NCI-H345 (cell line): ENCODE measurements at places on chromosomes 1 and 21.

GRCh38 chr21:26798856-26799751, 46.1 kb downstream of the ADAMTS1 start:
- DNase-seq, result peak; percentile 5

DNA sequence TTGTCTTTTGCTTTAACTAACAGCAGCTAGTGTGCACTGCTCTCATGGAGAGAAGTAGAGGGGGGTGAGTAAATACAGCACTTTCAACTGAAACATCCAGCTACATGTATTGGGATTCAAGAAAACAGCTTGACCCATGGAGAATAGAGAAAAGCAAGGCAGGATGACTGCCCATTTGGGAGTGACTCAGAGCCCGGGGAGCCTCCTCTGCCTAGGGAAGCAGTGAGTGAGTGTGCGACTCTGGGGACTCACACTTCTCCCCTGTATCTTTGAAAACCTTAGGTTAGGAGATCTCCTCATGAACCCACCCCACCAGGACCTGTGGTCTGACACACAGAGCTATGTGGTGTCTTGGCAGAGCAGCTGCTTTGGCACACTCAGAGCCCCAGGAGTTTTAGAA, 82.0 kb upstream of the PTGFR start:
- no peak for DNase-seq

DNA sequence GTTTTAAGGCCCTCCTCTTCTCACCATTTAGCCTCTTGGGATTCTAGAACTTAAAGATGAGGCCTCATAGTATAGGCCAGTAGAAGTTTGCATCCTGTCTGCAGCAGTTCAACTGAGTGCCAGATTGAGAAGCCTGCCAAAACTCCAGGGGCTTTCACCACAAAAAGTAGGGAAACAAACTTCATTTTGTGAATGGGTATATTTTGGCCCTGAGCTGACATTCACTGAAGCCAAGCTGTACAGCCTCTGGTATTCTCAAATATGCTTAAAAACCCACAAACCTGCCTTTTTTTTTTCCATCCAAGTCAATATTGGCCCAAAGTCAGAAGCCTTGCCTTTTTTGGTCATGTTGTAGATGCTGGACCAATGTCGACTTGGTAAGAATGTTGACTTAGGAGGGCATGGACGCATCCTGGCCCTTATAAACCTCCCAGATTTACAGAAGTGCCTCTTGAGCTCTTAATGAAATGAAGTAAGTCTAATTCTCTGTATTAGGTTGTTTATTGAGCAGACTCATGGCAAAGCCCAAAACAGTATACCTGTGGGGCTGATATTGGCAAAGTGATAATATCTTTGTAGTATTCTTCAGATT, 337.5 kb downstream of the CHRM3 start:
- no peak for DNase-seq

GRCh38 chr1:149877211-149877946, 22.0 kb upstream of the BOLA1 start:
- no peak for DNase-seq

- DNase-seq, result no peak
Measured at GRCh38 chr1:180150982-180151381, 3.7 kb upstream of the QSOX1 start.

DNA sequence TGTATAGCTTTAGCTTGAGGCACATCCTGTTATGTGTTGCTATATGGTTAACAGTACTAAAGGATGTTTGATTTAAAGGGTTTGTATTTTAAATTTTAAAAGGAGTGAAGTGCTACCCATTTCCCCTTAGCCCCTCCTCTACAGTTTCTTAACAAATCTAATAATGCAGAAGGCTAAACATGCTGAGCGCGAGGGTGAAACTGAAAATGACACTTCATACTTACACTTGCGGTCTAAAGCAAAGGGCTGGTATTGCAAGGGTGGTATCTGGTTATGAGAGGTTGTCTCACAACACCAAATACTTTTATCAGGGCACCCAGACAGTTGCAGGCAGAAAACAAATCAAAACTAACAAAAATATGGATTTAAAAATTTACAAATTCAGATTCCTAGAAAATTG, 172.3 kb downstream of the SIPA1L2 start:
- DNase-seq, result no peak

DNA sequence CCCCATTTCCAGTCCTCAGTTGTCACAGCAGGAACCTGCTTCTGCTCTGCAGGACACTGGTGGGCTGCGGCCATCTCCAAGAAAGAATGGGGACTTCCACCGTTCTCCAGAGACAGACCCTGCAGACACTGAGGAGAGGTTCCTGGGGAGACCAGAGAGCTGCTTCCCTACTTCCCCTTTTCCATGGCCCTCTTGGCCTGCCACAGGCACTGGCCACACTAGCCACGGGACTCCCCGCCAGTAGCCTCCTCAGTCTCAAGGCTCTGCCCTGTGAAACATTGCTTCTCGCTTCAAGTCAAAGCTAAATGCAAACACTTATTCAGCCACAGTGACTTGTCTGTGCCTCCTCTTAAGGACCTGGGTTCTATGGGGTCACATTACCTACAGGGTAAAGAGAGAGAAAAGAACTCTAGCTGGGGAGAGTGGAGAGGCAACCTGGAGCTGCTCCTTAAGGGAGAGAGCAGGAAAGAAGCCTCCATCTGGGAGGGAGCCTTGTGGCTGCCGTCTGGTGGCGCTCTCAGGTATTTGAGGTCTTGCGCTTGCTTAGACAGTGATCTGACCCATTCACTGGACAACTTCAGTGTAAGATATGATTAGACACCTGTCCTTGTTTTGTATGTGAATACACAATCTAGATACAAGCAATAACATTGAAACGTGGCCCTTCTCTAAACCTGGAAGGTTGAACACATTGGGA, 5.4 kb upstream of the SLAMF8 start:
- DNase-seq, result no peak

DNA sequence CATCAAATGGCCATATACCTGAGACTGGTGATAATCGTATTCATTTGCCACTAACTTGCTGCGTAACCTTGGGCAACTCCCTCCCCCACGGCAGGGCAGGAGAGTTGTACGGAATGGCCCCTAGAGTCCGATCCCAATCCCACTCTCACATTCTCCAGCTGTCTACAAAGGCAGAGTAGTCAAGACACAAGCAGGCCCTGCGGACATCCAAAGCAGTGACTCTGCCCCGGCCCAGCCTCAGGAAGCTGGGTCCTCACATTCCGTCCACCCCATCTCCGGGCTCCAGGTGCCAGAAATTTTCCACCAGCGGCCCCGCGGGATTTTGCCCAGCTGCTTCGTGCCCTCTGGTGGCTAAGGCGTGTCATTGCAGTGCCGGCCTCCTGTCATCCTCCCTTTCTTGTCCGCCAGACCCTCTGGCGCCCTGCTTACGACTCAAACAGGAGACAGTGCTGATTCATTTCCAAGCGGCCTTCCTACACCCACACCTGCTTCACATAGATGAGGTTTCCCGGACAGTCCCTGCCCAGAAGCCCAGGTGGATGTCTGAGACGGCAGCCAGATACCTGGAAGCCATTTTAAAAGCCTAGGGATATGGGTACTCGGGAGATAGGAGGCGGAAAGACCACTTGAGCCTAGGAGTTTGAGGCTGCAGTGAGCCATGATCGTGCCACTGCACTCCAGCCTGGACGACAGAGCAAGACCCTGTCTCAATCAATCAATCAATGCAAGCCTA, 2.9 kb upstream of the S100A2 start:
- DNase-seq, result peak; percentile 96

DNA sequence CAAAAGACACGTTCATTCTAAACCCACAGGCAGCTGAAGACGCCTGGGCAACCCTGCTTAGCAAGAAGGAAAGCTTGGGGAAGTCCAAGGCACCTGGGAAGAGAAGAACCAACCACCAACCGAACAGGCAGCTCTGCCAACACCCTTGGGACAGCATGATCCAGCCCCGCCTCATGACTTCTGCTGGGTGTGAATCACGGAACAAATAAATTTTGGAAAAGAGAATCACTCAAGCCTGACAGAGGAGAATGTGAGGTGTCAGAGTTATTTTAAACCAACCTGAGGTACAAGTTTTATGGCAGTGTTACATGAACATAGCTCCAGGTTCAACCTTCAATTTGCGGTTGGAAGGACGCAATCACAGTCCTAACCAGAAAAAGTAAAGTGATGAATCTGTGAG, 10.0 kb upstream of the PADI4 start:
- no peak for DNase-seq

DNA sequence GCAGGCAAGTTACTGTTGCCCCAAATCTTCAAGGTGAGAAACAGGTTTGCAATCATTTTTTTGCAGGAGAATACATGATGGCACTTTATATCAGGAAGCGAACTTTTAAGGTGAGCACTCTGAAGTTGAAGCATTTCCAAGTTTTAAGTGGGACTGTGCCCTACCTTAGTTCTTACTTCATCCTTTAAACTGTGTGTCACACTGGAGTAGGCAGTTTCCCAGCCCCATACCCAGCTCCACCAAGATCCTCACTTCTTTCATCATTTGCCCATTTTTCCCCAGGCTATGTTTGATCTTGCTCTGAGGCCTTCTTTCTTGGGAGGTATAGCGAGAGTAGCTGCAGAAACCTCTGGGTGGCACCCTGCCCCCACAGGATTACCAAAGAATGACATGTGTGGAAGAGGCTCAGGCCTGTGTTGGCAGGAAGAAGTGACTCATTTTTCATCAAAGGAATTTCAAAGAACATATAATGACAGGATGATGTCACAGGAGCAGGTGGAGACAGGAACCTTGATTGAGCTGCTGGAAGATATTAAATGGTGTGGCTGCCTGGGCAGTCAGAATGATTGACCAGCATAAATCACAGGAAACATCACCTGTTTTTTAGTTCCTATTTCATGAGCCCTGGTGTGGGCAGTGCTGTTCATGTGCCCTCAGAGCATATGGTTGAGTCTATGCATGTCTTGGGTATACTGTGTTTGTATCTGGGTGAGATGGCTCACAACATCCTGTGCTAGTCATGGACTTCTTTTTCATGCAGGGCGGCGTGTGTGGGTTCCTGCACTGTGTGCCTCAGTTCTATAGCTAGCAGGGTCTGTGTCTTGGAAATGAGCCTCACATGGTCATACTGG, 20.8 kb upstream of the MACF1 start:
- peak; percentile 38 for DNase-seq

DNA sequence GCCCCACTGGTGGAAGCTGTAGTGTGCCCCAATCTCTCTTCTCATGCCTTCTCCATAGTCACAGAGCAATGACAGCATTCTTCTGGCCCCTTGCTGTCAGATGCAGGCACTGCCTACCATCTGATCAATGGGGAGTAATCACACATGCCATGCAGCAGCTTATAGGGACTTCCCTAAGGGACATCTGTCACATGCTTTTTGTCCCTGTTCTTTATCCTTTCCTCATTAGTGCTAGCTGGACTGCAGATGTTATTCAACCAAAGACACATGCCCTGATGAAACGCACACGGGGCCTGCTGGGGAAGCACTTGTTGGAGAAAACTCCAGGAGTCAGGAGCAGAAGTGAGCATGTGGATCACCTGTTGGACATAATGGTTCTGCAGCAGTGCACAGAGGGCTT, 108.7 kb downstream of the KCNJ15 start:
- DNase-seq, result no peak

- DNase-seq, result no peak
Measured at GRCh38 chr1:222543817-222544216, 4.1 kb downstream of the HHIPL2 start.

GRCh38 chr1:207996636-207997035, 85.7 kb upstream of the CD34 start:
- no peak for DNase-seq

DNA sequence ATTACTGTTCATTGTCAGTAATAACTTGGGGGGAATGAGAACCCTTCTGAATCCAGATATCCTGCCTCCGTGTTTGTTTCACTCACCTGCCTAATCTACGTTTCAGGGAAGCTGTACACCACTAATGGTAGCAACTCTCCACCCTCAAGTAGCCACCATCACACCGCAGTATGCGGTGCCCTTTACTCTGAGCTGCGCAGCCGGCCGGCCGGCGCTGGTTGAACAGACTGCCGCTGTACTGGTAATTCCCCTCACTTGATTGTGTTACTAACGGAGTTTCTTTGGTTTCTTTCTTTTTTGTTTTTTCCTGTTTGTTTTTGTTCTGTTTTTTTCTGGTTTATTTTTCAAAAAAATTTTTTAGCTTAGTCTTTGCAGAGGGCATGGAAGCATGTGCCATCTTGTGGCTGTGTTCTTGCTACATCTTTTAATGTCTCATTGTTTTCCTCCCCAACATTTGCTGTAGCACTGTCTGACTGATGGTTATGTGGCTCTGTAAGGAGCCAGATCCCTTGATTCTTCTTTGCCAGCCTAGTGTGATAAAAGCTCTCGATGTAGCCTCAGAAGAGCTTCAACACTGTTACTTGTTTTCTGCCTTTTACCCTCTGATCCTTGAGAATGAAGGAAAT, 15.9 kb upstream of the OLFML3 start:
- no peak for DNase-seq
